Thoracic aorta (tissue), 2 donors: ENCODE measurements at places on chromosomes 12 and 14. TPM values are rescaled to one million over a fixed set of nuclear protein-coding genes. Genes with fewer than 3 reads are reported as not detected.

DPPA3 gene
- not detected for total RNA-seq

GRCh38 chr12:12153596-12153995 is 82.9 kb downstream of the BCL2L14 start:
- H3K4me3 ChIP-seq = no peak overlapping the region
- H3K27ac ChIP-seq = no peak overlapping the region
- H3K4me1 ChIP-seq = peaks cover 2% of the 10 kb centered on the region

TAS2R46 gene
- total RNA-seq = 3.0 TPM

SPTB gene
- total RNA-seq = 9.9 TPM

KCNH3 gene
- 0.95 TPM for total RNA-seq

OVCH1 gene
- 3.0 TPM for total RNA-seq

GRCh38 chr12:121167232-121167820 is 34.6 kb downstream of the P2RX7 start:
- H3K4me1 ChIP-seq = no peaks in the 10 kb centered on the region
- H3K27ac ChIP-seq = no peak overlapping the region
- no peak for DNase-seq

- H3K36me3 ChIP-seq = no peaks in the 10 kb centered on the region
- no peaks in the 10 kb centered on the region for H3K4me1 ChIP-seq
- no peak overlapping the region for H3K27ac ChIP-seq
- DNase-seq = no peak
Observed at GRCh38 chr14:64598404-64598803, 48.6 kb downstream of the PPP1R36 start.

GRCh38 chr12:77995436-77996167 is 164.9 kb downstream of the NAV3 start:
- H3K36me3 ChIP-seq = no peaks in the 10 kb centered on the region
- no peak overlapping the region for H3K4me3 ChIP-seq
- DNase-seq = no peak
- no peak overlapping the region for H3K27ac ChIP-seq

- H3K4me3 ChIP-seq = no peak overlapping the region
- no peak overlapping the region for H3K27ac ChIP-seq
- peaks cover 48% of the 10 kb centered on the region for H3K4me1 ChIP-seq
- DNase-seq = no peak
- no peaks in the 10 kb centered on the region for H3K27me3 ChIP-seq
- no peaks in the 10 kb centered on the region for H3K36me3 ChIP-seq
Observed at GRCh38 chr12:122076743-122077495, 1.6 kb upstream of the MLXIP start.

KRT83 gene
- total RNA-seq = not detected

DNA sequence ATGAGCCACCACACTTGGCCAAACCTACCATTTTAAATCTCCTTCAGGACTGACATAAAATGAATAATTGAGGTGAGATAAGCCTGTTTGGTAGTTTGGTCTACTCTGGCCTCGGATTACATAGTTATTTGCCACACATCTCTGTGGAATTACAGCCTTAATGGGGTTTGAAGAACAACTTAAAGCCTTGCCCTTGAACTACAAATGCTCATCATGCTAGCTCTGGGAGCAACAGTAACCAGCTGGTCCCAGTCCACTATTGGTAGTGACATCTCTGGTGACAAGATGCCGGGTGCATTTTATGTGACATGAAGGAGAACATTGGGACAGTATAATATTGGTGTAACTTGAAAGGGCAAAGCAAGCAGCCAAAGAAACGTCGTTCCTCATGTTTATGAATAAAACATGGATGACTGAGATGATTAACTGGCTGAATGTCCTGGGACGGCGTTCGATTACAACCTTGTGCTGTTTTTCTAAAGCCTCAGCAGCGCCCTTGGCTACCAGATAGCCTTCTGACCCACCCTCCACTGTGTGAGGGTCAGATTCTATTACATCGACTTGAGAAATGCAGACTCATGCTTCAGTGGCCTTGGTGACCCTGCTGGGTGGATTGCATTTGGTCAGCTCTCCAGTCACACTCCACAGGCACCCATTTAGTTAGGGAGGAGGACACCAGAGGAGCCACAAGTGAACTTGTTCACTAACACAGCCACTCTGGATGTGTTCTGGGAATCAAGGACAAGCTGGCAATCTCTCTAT is 41.5 kb downstream of the BEST3 start:
- H3K4me3 ChIP-seq = no peak overlapping the region
- H3K36me3 ChIP-seq = no peaks in the 10 kb centered on the region
- no peaks in the 10 kb centered on the region for H3K27me3 ChIP-seq
- no peak for DNase-seq
- peaks cover 13% of the 10 kb centered on the region for H3K4me1 ChIP-seq

MAP1LC3B2 gene
- 1.5 TPM for total RNA-seq

NAA25 gene
- total RNA-seq = 16.4 TPM

DNA sequence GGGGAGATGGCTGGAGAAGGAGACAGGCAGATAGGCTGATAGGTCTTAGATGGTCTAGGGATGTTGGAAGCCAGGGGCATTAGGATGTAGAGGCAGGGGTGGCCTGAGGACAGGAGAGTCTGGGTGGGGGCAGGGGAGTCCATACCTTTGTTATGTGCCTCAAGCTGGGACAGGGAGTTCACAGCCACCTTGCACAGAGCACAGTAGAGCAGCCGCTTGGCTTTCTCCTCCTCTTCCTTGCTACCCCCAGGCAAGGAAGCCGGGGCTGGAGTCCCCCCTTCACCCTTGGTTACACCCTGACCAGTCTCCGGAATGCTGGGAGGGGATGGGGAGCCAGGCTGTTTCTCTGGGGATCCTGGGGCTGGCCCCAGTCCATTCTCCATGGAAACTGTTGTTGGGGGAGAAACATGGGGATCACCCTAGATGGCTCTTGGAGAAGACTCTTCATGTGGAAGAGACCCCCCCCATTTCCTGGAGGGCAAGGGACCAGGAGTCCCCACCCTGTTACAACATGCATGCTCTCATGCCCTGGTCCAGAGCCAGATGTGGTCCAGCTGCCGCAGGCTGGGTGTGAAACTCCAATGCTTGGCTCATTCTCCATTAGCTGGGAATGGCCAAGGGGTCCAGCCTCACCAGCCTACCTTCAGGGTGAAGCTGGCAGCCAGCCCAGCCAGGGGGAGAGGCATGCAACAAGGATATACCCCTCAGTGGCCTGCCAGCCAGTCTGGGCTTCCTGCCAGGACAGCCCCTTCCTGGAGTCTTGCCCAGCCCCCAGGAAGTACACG is 7.2 kb upstream of the GPR84 start:
- peaks cover 45% of the 10 kb centered on the region for H3K4me1 ChIP-seq
- no peak overlapping the region for H3K4me3 ChIP-seq
- H3K27me3 ChIP-seq = no peaks in the 10 kb centered on the region
- peak overlapping the region; percentile 44 for H3K27ac ChIP-seq

PRICKLE1 gene
- 11.5 TPM for total RNA-seq

- no peaks in the 10 kb centered on the region for H3K4me1 ChIP-seq
- no peak overlapping the region for H3K27ac ChIP-seq
- DNase-seq = no peak
- no peaks in the 10 kb centered on the region for H3K36me3 ChIP-seq
- no peaks in the 10 kb centered on the region for H3K27me3 ChIP-seq
- no peak overlapping the region for H3K4me3 ChIP-seq
Observed at GRCh38 chr12:87758271-87758670, 270.9 kb downstream of the C12orf50 start.

TMEM121 gene
- total RNA-seq = 5.5 TPM

CMA1 gene
- not detected for total RNA-seq

SLC15A4 gene
- total RNA-seq = 165 TPM

GTF2A1 gene
- total RNA-seq = 25.5 TPM

DNA sequence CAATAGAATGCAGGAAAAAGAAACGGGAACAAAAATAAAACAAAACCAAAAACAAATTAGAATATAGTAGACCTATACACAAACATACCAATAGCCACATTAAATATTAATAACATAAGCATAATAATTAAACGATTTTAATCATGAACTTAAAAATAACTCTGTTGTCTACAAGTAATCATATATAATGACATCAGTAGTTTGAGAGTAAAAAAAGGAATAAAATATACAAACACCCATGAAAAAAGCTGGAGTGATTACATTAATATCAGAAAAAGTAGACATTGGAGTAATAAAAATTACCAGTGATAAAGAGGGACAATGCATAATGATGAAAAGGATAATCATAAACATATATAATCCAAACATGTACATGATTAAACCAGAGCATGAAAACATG is 181.8 kb downstream of the ATXN7L3B start:
- no peak overlapping the region for H3K27ac ChIP-seq
- H3K36me3 ChIP-seq = no peaks in the 10 kb centered on the region
- no peaks in the 10 kb centered on the region for H3K27me3 ChIP-seq

DNA sequence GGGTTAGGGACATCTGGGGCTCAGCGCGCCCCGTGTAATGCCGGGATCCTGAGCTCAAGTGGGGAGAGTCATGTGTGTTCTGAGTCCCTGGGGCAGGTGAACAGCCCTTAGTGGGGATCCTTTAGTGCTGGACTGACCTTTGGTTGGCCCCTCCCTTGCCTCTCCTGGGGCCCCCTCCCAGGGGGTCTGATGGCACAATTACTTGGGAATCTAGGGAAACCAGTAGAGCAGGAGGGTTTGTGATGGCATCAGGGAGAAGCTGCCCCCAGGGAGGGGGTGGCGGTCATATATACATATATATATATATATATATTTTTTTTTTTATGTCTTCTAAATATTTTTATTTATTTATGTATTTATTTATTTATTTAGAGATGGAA is at the start of gene MORN3:
TSS of gene MORN3 (minus strand) at position 134 of the 380 bp plus-strand sequence. CDS start 171 bp downstream, outside the sequence.
- no peak within 1 kb of the TSS for H3K4me3 ChIP-seq
- no peaks in the 10 kb centered on the region for H3K27me3 ChIP-seq
- peaks cover 7% of the 10 kb centered on the region for H3K4me1 ChIP-seq
- no peak for DNase-seq
